IMR-90 (cell line): ENCODE measurements at places on chromosomes 13 and 19. TPM values are rescaled to one million over a fixed set of nuclear protein-coding genes. Genes with fewer than 3 reads are reported as not detected.

Gene MYH14
- not detected in 2 replicates for total RNA-seq

Gene FRY
- total RNA-seq, result 3.0 and 4.2 TPM in 2 replicates

Gene BST2
- 0.18 and 0.28 TPM in 2 replicates for total RNA-seq

Gene CEACAM20
- total RNA-seq, result not detected in 2 replicates

Gene MUC16
- total RNA-seq, result not detected in 2 replicates

Gene GPC6
- total RNA-seq, result 31.4 and 39.4 TPM in 2 replicates

Gene ZNF793
- total RNA-seq, result 0.56 and 0.72 TPM in 2 replicates

Gene CACNG8
- total RNA-seq, result not detected in 2 replicates

Gene SLC15A1
- not detected in 2 replicates for total RNA-seq
